ENCODE measurements at places on chromosomes 7 and 10.

GRCh38 chr7:2099048-2099957 lies 133.4 kb downstream of the MAD1L1 start:
- DNase-seq: no peak

- DNase-seq: no peak
Measured at GRCh38 chr7:132705146-132705545, 128.9 kb upstream of the PLXNA4 start.

DNA sequence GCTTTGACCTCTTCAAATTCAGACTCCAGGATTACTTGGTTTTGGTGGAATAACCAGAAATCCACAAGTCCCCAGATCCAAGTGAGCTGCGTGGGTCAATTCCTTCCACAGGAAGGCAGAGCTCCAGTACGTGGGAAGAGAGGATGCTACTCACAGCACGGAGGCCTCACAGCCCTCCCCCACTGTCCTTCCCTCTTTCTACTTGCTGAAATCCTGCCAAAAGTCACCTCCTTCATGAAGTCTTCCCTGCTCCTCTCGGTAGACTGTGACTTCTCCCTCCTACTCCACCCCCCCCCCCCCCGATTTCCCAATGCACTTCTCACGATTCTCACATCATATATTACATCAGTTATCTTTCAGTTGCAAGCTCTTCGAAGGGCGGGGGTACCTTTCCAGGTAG lies 12.3 kb downstream of the CAMK2G start:
- DNase-seq: no peak

GRCh38 chr10:20033476-20033875 lies 217.2 kb downstream of the PLXDC2 start:
- no peak for DNase-seq

- no peak for DNase-seq
Measured at GRCh38 chr7:3951316-3952055, 650.4 kb downstream of the SDK1 start.

GRCh38 chr10:36504758-36505157 lies 620.6 kb upstream of the ANKRD30A start:
- no peak for DNase-seq

DNA sequence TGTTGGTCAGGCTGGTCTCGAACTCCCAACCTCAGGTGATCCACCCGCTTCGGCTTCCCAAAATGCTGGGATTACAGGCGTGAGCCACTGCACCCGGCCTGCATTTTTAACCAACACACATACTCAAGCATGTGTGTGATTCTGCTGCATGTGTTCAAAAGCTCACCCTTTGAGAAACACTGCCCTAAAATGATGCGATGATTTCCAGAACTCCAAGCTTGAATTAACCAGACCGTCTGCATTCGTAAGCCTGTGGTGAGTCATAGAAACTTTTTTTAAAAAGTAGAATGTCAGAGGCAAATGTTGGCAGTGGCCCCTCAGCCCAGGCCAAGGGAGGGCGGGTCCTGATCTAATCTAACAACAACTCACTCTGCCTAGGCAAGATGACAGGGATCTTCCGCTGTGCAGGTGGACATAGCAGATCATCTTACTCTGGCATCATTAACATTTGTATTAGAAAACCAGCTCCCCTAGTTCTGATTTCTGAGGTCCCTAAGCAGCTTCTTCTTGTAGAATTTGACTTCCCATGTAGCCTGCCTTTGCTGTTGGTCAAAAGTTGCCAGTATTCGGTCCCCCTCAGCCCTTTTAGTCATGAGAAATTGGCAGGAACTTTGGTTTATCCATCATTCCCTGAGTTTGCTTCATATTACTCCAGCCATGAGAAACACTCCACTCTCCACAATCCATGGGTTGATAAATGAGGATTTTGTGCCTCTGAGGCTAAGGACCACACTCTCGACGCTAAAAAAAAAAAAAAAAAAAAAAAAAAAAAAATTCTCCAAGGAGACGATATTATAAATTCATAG lies 190.4 kb downstream of the SKIDA1 start:
- no peak for DNase-seq

DNA sequence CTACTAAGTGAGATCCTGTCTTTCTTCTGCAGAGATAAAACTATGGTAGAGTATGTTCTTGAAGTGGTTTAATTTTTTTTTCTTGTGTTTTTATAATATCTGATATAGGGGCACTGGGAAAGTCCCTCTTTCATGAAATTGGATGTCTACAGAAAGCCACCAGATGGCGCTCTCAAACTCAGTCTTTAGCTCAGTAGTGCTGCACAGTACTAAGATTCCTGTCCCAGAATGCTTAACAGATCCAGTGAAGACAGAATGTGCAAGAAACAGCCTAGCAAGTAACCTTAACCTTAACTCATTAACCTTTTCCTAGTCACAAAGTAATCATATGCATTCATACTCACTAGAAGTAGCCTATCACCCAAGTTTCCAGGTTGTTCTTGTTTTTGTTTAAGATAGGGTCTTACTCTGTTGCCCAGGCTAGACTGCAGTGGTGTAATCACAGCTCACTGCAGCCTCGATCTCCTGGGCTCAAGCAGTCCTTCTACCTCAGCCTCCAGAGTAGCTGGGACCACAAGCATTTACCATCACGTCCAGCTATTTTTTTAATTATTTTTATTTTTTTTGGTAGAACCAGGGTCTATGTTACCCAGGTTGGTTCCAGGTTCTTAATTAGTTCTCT lies 56.7 kb downstream of the IDE start:
- DNase-seq: peak; percentile 3

- no peak for DNase-seq
Measured at GRCh38 chr7:159144758-159145489, at the start of gene VIPR2. TSS of gene VIPR2 (minus strand) at chr7:159144867. CDS start at chr7:159144771, 96 bp downstream.

DNA sequence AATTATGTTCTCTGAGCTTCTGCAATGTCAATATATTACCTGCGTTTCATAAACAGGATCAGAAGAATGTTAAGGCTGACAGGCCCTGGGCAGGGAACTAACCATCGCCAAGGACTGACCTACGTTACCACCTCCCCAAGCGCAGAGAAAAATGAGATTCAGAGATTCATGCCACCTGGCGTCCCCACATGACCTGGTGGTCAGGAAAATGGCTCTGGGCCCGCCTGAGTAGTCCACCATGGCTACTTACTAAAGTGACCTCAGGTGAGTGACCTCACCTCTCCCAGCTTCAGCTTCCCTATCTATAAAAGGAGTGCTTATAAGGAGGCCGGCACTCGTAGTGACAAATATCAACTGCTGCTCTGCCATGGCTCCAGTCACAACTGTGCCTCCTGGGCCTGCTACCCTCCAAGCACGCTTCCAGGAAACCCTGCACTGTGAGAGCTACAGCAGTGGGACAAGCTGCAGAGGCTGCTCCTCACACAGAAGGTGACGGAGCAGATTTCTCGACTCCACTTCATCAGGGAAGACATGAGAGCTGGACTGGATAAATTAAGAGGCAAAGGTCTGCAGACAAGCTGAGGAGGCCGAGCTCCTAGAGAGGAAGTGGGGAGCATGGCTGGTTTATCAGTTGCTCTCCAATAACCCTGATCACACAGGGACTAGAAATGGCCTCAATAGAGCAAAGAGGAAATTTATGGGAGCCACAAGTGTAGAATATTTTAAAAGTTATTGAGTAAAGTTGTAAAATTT lies 103.0 kb downstream of the RNF216 start:
- no peak for DNase-seq

- no peak for DNase-seq
Measured at GRCh38 chr7:155848691-155849669, 36.7 kb upstream of the SHH start.

GRCh38 chr10:113957013-113957412 lies 86.7 kb upstream of the ADRB1 start:
- DNase-seq: no peak

DNA sequence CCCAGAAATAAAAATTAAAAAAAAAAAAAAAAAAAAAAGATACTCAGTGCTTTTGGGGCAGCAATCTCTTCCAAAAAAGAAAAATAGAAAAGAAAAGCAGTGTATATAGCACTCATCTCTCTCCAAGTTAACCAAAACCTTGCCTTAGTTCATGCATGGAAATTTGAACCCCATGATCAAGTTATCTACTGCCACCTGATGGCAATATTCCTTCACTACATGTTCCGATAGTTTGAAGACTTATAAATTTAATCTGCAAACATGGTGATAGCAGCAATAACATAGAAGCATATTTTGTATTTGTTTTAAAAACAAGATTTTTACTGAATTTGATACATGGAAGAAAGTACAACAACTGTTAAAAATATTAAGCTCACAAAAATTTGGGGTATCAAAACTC lies 48.6 kb upstream of the SLIT1 start:
- DNase-seq: peak; percentile 5

GRCh38 chr7:158237672-158238335 lies 349.8 kb downstream of the PTPRN2 start:
- DNase-seq: peak; percentile 24

GRCh38 chr10:87507879-87508483 lies 3.3 kb downstream of the MINPP1 start:
- DNase-seq: no peak

DNA sequence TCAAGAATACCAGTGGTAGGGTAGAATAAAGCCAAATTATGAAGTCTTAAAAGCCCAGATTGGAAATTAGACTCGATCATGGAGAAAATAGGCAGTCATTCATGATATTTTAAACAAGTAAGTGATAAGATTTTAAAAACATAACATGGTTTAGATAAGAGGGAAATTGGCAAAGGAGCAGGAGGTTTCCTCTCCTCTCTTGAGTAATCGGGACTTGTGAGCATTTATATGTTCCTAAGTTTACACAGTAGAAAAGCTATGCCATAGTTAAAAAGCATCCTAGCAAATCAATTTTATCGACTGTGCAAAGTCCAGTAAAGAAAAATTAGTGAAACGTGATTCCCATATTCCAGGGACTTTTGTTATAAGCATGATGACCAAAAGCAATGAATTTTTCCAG lies 313.2 kb downstream of the AHR start:
- DNase-seq: no peak

GRCh38 chr10:50556237-50557120 lies 67.3 kb downstream of the SGMS1 start:
- no peak for DNase-seq

GRCh38 chr10:36592964-36593363 lies 532.4 kb upstream of the ANKRD30A start:
- DNase-seq: no peak

DNA sequence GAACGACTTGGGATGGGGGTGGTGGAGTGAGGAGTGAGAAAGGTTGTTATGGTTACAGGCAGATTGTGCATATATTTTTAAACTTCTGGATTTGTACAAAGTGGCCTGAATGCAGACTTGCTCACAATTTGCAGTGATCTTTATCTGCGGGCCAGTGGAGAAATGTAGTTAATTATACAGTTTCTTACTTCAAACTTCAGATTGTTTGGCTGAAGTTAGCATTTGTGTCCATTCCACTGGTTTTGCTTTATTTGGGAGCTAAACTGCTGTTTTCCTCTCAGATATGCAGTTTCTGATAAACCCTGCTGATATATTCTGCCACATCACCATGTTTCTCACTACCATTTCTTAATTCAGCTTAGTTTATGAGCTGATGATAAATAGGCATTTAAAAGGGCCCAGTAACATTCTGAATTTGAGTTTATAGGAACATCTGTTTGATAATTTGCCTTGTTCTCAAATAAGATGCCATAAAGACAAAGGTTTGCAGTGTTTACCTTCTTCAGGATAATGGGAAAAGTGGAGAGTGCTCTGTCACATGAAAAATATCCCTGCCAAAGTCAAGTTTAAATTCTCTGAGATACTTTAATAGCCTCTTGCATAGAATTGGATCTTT lies 170.1 kb downstream of the ST7 start:
- no peak for DNase-seq

DNA sequence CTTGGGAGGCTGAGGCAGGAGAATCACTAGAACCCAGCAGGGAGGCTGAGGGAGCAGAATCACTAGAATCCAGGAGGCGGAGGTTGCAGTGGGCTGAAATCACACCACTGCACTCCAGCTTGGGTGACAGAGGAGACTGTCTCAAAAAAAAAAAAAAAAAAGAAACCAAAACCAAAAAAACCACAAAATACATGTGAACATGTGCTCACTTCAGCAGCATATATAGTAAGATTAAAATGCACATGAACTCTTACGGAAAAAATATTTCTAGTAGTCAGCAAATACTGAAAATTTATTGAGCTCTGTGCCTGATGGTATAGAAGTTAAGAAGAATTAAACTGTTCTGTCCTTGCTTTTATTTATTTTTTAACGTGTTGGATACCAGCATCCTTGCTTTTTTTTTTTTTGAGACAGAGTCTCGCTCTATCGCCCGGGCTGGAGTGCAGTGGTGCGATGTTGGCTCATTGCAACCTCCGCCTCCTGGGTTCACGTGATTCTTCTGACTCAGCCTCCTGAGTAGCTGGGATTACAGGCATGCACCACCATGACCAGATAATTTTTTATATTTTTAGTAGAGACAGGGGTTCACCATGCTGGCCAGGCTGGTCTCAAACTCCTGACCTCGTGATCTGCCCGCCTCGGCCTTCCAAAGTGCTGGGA lies 9.6 kb upstream of the ZNF487 start:
- DNase-seq: no peak

- no peak for DNase-seq
Measured at GRCh38 chr10:117519879-117520278, 22.7 kb upstream of the EMX2 start.

GRCh38 chr7:49660170-49660783 lies 113.2 kb upstream of the VWC2 start:
- DNase-seq: peak; percentile 71

DNA sequence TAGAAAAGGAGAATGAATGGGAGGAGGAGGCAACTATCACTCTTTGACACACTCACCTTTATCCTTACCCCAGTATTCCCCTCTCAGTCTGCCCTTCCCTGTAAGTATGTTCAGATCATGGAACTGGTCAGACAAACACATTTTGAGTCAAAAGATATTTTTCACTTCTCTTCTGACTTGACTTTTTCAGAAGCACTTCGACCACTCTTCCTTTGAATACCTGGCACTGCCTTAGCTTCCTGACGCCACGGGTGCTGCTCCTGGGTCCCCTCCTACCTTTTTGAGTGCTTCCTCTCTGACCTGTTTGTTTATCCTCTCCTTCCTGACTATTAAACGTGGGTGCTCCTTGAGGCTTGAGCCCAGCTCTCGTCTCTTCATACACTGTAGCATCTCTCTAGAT lies 19.8 kb upstream of the C10orf67 start:
- DNase-seq: no peak

Data from NCI-H748 treated with DMSO at 0.1 percent for 48 hours (cell line).